ENCODE measurements at places on chromosomes 4 and X. TPM values are rescaled to one million over a fixed set of nuclear protein-coding genes. Genes with fewer than 3 reads are reported as not detected.

DNA sequence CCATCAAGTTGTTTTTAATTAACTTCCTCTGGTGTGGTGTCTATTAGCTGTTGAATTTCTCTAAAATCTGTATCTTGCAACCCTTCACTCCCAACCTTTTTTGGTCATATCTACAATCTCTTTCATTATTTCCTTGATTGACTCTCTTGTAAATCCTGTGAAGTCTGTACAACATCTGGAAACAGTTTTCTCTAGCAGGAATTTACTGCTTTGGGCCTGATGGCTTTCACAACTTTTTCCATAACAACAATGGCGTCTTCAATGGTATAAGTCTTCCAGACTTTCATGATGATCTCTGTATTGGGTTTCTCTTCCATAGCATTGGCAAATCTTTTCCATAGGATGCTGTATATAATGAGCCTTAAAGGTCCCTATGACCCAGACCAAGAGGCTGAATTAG, 49.0 kb downstream of the TBC1D19 start:
- no peak for DNase-seq

- no peak for DNase-seq
These were observed 855.1 kb upstream of the INTU start for GRCh38 chr4:126777649-126778048.

- no peak for DNase-seq
These were observed 115.1 kb upstream of the PNPLA4 start for GRCh38 chrX:8042304-8042703.

DNA sequence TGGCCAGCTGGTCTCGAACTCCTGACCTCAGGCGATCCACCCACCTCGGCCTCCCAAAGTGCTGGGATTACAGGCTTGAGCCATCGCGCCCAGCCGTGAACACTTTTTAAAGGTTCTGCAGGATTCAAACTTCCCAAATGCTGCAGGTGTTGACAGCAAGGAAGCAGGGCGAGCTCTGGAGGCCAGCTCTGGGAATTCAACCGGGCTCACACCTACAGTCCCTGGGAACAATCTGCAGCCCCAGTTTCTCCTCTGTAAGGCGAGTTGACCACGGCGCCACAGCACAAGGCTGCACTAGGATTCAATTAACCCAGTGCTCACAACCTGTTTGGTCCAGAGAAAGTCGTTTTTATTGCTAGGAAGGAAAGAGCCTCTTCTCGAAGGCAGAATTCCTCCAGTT, 1.6 kb downstream of the MTNR1A start:
- DNase-seq: no peak

- no peak for DNase-seq
These were observed 125.1 kb upstream of the STX18 start for GRCh38 chr4:4666693-4667621.

DNA sequence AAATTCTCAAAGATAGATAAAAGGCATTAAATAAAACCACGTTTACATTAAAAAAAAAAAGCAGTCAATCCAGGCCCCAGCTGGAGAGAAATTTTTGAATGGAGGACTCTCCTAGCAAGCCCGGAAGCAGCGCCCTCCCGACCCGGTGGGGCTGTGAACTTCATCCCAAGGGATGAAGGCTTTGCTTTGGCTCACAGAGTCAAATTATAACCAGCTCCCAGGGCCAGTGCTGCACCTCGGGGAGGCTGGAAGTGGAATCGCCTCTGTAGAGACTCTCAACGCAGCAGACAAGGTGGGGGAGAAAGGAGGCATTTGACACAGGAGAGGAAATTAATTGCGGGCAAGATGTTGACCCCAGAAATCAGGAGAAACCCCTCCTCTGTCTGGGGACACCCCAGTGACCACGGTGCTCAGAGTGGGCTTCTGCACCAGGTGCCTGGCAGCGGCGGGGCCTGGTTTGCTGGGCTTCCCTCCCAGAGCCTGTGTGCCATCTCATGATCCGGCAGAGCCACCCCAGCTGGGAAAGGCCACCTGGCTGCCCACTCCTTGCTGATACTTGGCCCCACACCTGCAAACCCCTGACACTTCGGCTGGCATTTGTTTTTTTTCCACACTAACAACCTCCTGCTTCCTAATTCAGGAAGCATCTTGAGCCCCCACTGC, 71.7 kb downstream of the ABLIM2 start:
- no peak for DNase-seq

DNA sequence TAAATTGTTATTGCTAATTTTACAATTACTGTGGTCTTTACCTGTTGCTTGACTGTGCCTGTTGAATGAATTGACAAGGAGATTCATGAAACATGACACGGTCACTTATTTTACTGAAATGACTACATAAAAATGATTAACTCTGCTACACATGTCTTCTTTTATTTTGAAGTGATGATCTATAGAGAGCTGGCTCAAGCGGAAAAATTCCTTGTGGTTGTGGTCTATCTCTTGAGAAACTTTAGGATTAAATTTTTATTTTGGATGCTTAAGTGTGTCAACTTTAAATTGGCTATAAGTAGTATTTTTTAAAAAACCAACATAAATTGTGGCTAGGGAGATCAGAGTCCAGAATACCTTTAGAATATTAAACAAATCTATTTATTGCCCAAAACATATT, 131.8 kb upstream of the PITX2 start:
- DNase-seq: no peak

- DNase-seq: no peak
These were observed 1.6 kb downstream of the CLOCK start for GRCh38 chr4:55545151-55545550.

- no peak for DNase-seq
These were observed 71.4 kb downstream of the AREG start for GRCh38 chr4:74516303-74516702.

- DNase-seq: no peak
These were observed 28.7 kb downstream of the DOCK11 start for GRCh38 chrX:118524344-118524743.

- DNase-seq: no peak
These were observed 124.4 kb upstream of the SLC34A2 start for GRCh38 chr4:25531272-25531671.

- no peak for DNase-seq
These were observed 17.0 kb downstream of the SNCA start for GRCh38 chr4:89820010-89820409.

- DNase-seq: no peak
These were observed 109.3 kb upstream of the TECRL start for GRCh38 chr4:64518600-64518999.

DNA sequence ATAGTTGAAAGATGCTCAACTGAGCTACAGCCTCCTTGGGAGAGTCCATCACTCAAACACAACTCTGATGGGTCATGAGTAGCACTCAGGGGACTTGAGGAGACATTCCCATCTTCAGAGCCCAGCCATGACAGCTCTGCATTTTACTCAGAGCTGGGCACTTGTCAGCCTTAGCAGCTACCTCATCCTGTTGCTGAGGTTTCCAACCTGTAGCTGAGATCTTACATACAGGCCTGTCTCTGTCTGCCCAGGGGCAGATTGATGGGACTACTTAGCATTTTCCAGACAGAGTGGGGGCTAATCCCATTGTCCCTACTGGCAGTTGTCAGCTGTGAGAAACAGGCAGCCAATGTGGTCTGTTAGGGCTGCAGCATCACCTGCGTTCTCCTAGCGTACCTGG, 3.5 kb downstream of the FHDC1 start:
- DNase-seq: no peak

Gene TBC1D8B
- total RNA-seq: 0.18 TPM

Gene PNMA5
- not detected for total RNA-seq

Gene EOLA2
- 34.0 TPM for total RNA-seq

Gene MAGEC2
- not detected for total RNA-seq

Gene CLCN5
- 3.6 TPM for total RNA-seq

Gene GLRA2
- total RNA-seq: not detected

Gene PAGE1
- total RNA-seq: not detected

Gene NOX1
- total RNA-seq: not detected

Gene ZNF330
- 54.2 TPM for total RNA-seq

Gene P2RY8
- 18.9 TPM for total RNA-seq

Gene SLC2A9
- 1.2 TPM for total RNA-seq

Gene MAGEB17
- total RNA-seq: not detected

Gene PIN4
- total RNA-seq: 3.1 TPM

Gene TRIM2
- total RNA-seq: 0.32 TPM

Data from activated naive CD4-positive, alpha-beta T cell treated with anti-CD3 and anti-CD28 coated beads, Interleukin-2, amount 50 U/mL, for 72 hours (primary cell).